Vagina (tissue), 2 donors: ENCODE measurements at places on chromosomes 3 and 15.

- DNase-seq: no peak
- H3K27ac ChIP-seq: no peak overlapping the region
- H3K27me3 ChIP-seq: no peaks in the 10 kb centered on the region
- H3K4me1 ChIP-seq: no peaks in the 10 kb centered on the region
- H3K4me3 ChIP-seq: no peak overlapping the region
- H3K36me3 ChIP-seq: no peaks in the 10 kb centered on the region
These were observed 27.4 kb upstream of the SNTN start for GRCh38 chr3:63624941-63625560.

- no peak overlapping the region for H3K27ac ChIP-seq
- H3K27me3 ChIP-seq: no peaks in the 10 kb centered on the region
- no peak overlapping the region for H3K4me3 ChIP-seq
- peaks cover 10% of the 10 kb centered on the region for H3K4me1 ChIP-seq
These were observed 406.0 kb downstream of the ZBTB20 start for GRCh38 chr3:114741066-114741465.

DNA sequence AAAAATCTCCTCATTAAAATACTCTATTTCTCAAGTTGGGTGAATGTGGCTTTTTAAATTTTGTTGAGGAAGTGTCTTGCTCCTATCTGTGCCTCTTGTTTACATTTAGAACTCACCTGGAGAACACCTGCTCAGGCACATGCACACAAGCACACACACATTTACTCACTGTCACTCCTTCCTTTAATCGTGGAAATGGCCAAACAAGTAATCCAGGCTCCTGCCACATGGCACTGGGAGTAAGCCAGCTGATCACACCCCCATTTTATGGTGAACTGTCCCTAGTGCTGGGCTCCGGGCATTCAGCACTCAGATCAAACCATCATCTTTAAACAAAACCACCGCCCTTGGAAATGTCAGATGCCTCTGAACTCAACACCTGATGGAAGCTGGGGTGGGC is 204.7 kb upstream of the BHLHE40 start:
- peaks cover 47% of the 10 kb centered on the region for H3K4me1 ChIP-seq
- H3K27ac ChIP-seq: no peak overlapping the region
- no peaks in the 10 kb centered on the region for H3K36me3 ChIP-seq
- no peak for DNase-seq
- no peak overlapping the region for H3K4me3 ChIP-seq

GRCh38 chr3:48466386-48467109 is 20.0 kb downstream of the ATRIP start:
- no peak for DNase-seq
- no peaks in the 10 kb centered on the region for H3K27me3 ChIP-seq
- H3K27ac ChIP-seq: peak overlapping the region; percentile 100
- H3K4me3 ChIP-seq: peak overlapping the region; percentile 60
- H3K36me3 ChIP-seq: no peaks in the 10 kb centered on the region
- H3K4me1 ChIP-seq: peaks cover 67% of the 10 kb centered on the region

DNA sequence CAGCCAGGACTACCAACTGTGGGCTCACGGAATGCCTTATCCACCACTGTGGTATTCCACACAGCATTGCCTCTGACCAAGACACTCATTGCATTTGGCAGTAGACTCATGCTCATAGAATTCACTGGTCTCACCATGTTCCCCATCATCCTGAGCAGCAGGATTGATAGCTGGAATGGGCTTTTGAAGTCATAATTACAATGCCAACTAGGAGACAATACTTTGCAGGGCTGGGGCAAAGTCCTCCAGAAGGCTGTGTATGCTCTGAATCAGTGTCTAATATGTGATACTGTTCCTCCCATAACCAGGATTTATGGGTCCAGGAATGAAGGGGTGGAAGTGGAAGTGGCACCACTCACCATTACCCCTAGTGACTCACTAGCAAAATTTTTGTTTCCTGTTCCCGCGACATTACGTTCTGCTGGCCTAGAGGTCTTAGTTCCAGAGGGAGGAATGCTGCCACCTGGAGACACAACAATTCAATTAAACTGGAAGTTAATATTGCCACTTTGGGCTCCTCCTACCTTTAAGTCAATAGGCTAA is 58.6 kb upstream of the CCDC80 start:
- no peak overlapping the region for H3K27ac ChIP-seq
- DNase-seq: no peak
- no peak overlapping the region for H3K4me3 ChIP-seq

DNA sequence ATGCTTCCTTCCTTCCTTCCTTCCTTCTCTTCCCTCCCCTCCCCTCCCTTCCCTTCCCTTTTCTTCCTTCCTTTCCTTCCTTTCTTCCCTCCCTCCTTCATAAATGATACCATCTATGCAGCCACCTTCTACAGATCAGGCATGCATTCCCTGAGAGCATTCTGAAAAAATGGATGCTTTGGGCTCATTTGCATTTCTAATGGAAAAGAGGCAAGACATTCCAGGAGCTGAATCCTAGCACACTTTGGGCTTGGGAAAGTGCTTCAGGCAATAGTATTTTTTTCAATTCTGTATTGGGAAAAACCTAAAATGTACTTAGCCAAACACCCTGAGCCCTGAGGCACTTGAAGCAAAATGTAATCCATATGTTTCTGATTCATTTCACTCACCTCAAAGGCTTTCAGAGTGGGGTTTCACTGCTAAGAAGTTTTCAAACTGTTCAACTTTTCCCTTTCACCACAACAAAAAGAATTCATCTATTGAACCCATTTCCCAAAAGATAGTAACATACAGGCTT is 220.1 kb upstream of the RORA start:
- H3K27ac ChIP-seq: no peak overlapping the region
- no peaks in the 10 kb centered on the region for H3K27me3 ChIP-seq
- no peaks in the 10 kb centered on the region for H3K4me1 ChIP-seq
- H3K4me3 ChIP-seq: no peak overlapping the region

DNA sequence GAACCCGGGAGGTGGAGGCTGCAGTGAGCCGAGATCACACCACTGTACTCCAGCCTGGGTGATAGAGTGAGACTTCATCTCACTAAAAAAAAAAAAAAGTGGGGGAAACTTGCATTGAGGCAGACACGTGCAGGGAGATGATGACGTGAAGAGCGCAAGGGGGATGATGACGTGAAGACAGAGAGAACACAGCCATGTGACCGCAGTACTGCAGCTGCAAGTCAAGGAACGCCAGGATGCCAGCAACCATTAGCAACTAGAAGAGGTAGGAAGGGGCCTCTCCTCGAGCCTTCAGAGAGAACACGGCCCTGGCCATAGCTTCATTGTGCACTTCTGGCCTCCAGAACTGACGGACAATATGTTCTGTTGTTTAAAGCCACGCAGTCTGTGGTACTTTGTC is 28.3 kb downstream of the RFT1 start:
- H3K4me1 ChIP-seq: peaks cover 7% of the 10 kb centered on the region
- H3K36me3 ChIP-seq: no peaks in the 10 kb centered on the region
- H3K27ac ChIP-seq: no peak overlapping the region
- H3K27me3 ChIP-seq: no peaks in the 10 kb centered on the region
- H3K4me3 ChIP-seq: no peak overlapping the region

GRCh38 chr3:153706706-153707105 is 414.5 kb upstream of the ARHGEF26 start:
- DNase-seq: no peak
- H3K4me3 ChIP-seq: no peak overlapping the region
- no peak overlapping the region for H3K27ac ChIP-seq
- no peaks in the 10 kb centered on the region for H3K36me3 ChIP-seq
- H3K27me3 ChIP-seq: no peaks in the 10 kb centered on the region

GRCh38 chr3:64518950-64519349 is 168.8 kb downstream of the ADAMTS9 start:
- no peak overlapping the region for H3K27ac ChIP-seq
- DNase-seq: no peak
- no peaks in the 10 kb centered on the region for H3K4me1 ChIP-seq
- H3K4me3 ChIP-seq: no peak overlapping the region
- H3K27me3 ChIP-seq: no peaks in the 10 kb centered on the region
- no peaks in the 10 kb centered on the region for H3K36me3 ChIP-seq

GRCh38 chr15:70479785-70480184 is 283.6 kb downstream of the UACA start:
- peaks cover 13% of the 10 kb centered on the region for H3K4me1 ChIP-seq
- H3K27me3 ChIP-seq: no peaks in the 10 kb centered on the region
- H3K36me3 ChIP-seq: no peaks in the 10 kb centered on the region
- H3K27ac ChIP-seq: no peak overlapping the region
- DNase-seq: no peak

- DNase-seq: no peak
- H3K4me1 ChIP-seq: no peaks in the 10 kb centered on the region
- H3K36me3 ChIP-seq: no peaks in the 10 kb centered on the region
These were observed 88.3 kb downstream of the ARIH1 start for GRCh38 chr15:72562386-72562785.

- no peak overlapping the region for H3K27ac ChIP-seq
- DNase-seq: no peak
- H3K4me3 ChIP-seq: no peak overlapping the region
- no peaks in the 10 kb centered on the region for H3K4me1 ChIP-seq
- H3K27me3 ChIP-seq: no peaks in the 10 kb centered on the region
These were observed 124.7 kb downstream of the NEDD4 start for GRCh38 chr15:55868707-55869106.

DNA sequence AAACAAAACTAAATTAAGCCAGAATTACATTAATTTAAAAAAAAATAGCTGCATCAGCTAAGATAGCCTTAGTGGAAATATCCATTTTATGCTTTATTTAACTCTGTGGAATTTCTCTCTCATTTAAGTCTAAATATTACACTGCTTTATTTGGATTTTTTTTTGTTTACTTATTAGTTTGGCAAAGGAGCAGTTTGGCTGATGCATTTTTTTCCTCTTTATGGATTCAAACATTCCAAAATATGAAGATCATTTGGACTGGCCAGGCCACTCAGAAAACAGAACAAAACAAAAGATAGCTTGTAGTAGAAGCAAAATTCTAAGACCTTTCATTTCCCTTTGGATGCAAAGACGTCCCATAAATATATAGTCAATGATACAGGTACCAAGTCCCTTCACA is 707.3 kb upstream of the UBE2E2 start:
- H3K4me3 ChIP-seq: no peak overlapping the region
- no peaks in the 10 kb centered on the region for H3K27me3 ChIP-seq
- H3K36me3 ChIP-seq: no peaks in the 10 kb centered on the region
- no peak for DNase-seq
- no peak overlapping the region for H3K27ac ChIP-seq

- H3K27me3 ChIP-seq: no peaks in the 10 kb centered on the region
- H3K4me3 ChIP-seq: peak overlapping the region; percentile 98
- H3K4me1 ChIP-seq: peaks cover 11% of the 10 kb centered on the region
- peak overlapping the region; percentile 85 for H3K27ac ChIP-seq
These were observed 522 bp downstream of the PDZRN3 start for GRCh38 chr3:73624017-73624820.

- peak overlapping the region; percentile 42 for H3K27ac ChIP-seq
- H3K4me3 ChIP-seq: no peak overlapping the region
- DNase-seq: no peak
These were observed 104.7 kb downstream of the SEMA6D start for GRCh38 chr15:47822048-47822447.

DNA sequence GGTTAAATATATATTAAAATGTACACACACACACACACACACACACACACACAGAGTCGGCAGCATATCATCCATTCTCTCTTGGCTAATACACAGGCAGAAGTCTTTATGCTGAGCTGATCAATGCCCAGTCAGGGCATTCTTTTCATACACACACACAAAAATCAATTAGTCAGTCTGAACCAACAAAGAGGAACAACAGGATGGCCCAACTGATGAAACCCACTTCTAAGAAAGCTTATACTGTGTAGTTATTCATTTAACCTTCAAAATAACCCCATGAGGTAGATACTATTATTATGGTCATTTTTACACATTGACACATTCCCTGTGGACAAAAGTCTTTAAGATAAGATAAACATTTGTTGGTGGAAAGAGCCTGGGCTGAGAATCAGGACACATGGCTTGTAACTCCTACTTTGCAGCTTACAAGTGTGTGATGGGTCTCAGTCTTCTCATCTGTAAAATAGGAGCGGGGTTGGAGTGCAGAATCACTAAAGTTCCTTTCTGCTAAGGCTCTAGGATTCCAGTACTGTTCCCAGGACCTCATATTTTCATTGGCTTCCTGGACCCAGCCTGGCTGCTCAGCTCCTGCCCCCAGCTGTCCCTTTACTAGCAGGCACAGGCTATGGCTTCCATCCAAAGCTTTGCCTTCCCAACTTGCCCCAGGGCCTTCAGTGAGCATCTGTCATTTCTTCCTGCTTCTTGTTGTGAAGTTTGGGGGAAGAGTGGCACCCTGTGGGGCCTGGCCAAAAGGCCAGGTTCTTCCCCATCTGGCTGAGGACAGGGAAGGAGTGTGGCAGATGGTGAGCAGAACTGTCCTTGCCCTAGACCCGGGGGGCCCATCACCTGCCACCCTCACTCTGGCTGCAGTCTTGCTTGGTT is 27.2 kb upstream of the GLCE start:
- H3K27me3 ChIP-seq: no peaks in the 10 kb centered on the region
- peaks cover 16% of the 10 kb centered on the region for H3K4me1 ChIP-seq
- no peaks in the 10 kb centered on the region for H3K36me3 ChIP-seq
- no peak overlapping the region for H3K27ac ChIP-seq
- no peak for DNase-seq
